NCI-H1417 treated with DMSO at 0.1 percent for 48 hours (cell line): ENCODE measurements at places on chromosomes 7 and 10.

DNA sequence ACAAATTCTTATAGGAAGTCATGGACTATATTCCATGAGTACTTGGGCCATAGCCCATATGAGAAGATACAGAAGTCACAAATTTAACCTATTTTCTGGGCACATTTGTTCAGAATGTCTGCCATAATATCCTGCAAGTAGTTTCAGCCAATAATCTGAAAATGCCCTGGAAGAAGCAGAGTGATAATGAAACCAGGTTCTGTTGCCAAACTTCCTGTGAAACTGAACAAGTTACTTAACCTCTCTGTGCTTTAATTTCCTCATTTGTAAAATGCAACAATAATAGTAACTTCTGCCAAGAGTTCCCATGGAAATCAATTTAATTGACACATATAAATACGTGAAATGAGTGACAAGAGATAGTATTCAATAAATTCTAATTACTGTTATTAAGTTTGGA is 88.8 kb downstream of the SEMA3C start:
- DNase-seq = no peak

DNA sequence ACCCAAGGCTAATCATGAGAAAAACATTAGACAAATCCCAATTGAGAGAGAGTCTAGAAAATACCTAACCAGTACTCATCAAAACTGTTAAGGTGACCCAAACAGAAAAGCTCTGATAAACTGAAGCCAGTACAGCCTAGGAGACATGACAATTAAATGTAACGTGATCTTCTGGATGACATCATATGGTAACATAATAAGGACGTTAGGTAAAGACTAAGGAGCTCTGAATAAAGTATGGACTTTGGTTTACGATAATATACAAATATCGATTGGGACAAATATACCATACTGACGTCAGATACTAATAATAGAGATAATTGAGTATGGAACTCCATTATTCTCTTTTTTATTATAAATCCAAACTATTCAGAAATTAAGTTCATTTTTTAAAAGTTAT is 561.1 kb upstream of the STEAP1 start:
- DNase-seq = no peak

- no peak for DNase-seq
These were observed 651.5 kb downstream of the TNS3 start for GRCh38 chr7:46930366-46930765.

- no peak for DNase-seq
These were observed 1.9 kb upstream of the RUFY2 start for GRCh38 chr10:68408898-68409518.

DNA sequence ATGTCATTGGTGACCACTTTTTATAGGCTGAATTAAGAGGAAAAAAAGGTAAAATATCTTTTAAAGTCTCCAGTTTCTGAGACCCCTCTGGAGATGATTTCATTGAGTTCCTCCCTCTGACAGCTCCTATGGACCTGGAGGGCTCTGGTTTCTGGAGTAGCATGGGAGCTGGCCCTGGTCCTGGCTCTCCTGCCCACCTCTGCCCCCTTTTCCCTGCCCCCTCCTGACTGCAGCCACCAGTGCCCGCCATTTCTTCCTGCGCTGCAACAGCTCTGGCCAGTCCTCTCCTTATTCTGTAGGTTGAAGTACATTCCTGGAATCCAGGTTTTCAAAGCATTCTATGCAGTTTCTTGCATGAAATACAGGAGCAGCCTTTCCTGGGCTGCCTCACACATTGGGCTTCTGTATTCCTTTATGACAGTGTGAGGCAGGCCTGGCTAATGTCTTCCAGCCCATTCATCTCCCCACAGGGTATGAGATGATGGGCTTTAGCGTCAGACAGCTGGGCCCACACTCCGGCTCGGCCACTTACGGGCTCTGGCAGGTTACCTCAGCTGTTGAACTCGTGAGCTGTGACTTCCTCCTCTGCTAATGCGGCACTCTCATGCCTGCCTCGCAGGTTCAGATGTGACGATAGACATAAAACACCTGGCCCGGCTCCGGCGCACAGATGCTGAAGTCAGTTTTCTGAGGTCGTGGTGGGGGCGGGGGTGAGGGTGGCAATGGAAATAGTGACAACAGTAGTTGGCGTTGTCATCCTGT is 101.7 kb downstream of the MGMT start:
- no peak for DNase-seq

GRCh38 chr10:124894569-124895215 is 47.2 kb upstream of the ZRANB1 start:
- DNase-seq = no peak

GRCh38 chr7:88106434-88106833 is 113.4 kb downstream of the SRI start:
- no peak for DNase-seq

- DNase-seq = no peak
These were observed 136.8 kb upstream of the YAE1 start for GRCh38 chr7:39429421-39429820.

DNA sequence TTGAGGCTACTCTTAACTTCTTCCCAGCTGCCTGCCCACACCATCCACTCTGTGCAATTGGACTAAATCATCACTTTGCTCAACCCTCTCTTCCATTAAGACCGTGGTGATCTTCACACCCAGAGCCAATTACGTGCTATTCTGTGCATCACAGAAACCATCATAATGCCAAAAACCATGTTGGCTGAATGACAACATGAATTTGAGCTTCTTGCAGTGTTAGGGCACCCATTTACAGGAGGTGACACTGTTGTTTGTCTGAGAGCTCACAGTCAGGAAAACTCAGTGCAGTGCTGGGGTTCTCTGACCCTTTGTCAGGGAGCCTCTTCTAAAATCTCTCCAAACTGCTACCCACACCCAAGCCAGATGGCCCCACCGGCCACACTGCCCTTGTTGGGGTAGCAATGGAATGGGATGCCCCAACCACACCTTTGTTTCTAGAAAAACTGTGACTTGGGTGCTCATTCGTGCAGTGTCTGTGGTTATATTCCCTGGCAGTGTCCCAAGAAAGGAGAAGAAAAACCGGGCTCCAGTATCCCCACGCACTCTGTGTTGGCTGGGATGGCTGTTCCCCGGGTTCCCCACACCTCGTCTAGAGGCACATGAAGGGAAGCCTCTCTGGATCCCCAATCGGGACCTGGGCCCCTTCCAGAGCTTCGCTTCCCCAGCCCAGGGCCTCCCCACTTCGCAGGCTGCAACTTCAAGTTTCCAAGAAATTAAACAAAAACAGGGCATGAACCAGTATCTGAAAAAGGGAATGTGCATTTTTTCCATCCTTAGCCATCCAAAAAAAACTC is 2.0 kb upstream of the TNS3 start:
- no peak for DNase-seq

- DNase-seq = no peak
These were observed 113.5 kb downstream of the ITGB8 start for GRCh38 chr7:20444030-20444800.

GRCh38 chr10:14032406-14032998 is 298.2 kb downstream of the FRMD4A start:
- DNase-seq = no peak

GRCh38 chr10:100827819-100828737 is 82.7 kb downstream of the PAX2 start:
- DNase-seq = no peak

DNA sequence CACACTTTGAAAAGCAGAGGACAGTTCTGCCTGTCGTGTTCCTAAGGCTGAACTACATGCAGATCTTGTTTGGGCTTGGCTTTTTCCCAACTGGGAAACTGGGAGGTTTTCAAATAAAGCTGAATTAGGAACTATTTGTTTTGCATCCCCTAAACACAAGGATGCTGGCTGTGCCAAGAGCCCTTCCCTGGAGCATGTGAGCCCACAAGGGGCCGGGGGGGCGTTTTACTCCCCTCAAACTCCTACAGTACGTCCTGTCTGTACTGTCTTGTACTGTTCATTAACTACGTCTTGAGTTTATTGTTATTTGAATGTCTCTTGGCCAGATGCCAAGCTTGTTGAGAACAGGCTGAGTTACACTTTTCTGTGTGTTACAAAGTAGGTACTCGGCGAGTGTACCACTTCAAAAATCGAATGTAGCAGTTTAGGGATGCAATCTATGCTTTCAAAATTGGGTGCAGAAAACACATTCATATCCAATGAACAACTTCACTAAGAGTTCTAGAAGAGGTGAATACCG is 94.9 kb downstream of the GFRA1 start:
- no peak for DNase-seq

DNA sequence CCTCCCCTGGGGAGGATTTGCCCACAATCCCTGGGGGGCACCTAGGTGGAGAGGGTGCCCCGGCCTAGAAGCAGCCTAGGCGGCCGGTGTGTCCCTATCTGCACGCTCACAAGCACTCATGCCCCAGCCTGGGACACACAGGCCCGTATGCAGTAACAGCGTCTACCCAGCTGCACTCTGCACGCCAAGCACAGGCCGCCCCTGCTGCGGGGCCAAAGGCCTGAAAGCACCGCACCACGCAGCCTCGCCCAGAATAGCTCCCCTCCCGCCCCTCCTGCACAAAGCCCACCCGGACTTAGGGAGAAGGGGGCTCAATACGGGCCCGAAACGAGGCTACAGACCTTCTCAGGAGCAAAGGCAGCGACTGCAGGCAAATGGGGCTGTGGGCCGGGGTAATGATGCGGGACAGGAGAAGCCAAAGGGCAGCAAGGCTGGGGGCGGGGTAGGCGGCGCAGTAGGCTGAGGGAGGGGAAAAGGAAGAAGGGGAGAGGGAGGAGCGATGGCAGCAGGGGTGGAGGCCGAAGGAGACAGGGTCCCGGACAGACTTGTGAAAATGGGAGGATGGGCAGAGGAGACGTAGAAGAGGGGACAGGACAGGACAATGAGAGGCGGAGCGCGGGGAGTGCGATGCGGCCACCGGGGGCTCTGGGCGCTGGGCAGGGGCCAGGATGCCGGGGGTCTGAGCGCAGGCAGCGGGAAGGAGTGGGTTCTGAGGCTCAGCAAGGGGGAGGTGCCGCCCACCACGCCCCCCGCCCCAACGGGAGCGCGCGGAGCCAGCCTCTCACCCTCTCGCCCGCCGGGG is 544 bp downstream of the GPRIN2 start:
- no peak for DNase-seq

DNA sequence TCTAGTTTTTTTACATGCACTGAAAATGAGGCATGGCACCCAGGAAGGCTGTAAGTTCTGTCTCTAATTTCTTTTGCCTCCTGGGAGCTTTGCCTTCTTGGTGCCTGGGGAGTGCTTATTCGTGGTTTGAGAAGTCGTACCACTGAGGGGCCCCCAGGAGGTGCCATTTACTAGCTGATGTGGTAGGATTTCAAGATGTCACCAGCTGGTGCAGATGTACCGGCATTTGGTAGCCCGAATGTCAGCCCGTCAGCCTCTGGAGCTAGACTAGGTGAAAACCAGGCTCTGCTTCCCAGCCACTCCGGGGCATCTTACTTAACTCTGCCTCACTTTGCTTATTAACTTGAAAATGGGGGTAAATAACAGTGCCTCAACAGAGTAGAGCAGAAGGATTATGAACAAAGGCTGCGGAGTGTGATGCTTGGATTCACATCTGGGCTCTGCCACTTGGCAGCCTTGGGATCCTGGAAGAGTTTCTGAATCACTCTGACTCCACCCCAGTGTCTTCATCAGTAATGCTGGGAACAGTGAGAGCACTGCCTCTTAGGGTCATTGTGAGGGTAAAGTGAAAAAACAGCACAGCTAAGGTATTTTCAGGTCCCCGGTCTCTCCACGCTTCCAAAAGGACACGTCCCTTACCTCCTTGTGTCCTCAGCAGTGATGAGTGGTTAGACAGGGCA is 31.4 kb upstream of the BTBD16 start:
- no peak for DNase-seq

DNA sequence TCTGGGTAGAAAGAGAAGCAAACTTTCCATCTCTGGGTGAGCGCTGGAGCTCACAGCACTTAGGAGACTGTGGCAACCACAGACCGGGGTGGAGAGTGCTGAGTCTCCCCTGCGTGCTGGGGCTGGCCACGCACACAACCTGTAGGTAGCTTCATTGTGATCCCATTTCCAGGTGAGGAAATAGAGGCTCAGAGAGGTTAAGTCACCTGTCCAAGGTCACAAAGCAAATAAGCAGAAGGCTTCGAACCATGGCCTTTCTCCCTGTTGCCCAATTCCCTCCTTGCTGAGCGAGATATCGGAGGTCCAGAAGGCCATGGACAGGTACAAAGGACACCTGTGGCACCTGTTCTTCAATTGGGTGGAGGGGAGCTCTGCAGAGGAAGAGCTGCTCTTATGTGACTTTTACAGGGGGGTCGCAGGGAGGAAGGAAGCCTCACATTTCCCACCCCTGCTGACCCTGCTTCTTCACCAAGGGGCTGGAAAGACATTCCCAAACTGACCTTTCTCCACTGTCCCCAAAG is 39.4 kb downstream of the ZCCHC24 start:
- DNase-seq = no peak

DNA sequence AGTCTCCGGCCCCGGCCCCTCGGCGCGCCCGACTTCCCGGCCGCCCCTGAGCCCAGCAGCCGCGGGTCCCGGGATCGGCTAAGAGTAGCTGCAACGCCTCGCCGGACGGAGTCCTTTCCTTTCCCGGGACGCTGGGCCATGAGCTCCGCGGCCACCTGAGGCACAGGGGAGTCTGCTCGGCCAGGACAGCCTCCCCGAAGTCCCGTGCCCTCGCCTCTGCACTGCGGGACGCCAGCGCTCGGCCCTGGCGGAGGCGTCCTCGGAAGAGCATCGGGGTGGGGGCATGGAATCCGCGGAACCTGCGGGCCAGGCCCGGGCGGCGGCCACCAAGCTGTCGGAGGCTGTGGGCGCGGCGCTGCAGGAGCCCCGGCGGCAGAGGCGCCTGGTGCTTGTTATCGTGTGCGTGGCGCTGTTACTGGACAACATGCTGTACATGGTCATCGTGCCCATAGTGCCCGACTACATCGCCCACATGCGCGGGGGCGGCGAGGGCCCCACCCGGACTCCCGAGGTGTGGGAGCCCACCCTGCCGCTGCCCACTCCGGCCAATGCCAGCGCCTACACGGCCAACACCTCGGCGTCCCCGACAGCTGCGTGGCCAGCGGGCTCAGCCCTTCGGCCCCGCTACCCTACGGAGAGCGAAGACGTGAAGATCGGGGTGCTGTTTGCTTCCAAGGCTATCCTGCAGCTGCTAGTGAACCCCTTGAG is 502 bp downstream of the SLC18A3 start:
- no peak for DNase-seq

DNA sequence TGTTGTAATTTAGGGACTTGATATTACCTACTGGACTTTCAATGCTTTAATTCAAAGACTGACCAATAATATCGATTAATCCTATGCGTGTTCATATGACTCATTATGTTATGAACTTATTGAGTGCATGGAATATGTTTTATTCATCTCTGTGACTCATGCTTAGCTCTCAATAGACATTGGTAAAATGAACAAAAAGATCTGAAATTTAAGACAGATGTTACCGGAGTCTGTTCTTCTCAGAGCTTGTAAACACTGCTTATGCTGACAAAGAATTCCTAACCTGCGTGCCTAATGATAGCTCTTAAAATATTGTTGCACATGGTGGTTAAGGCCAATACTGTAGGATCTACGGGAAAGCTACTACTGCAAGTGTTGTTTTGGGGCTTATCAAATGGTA is 131.5 kb upstream of the ACBD5 start:
- DNase-seq = no peak

- no peak for DNase-seq
These were observed 124.2 kb downstream of the PLPP4 start for GRCh38 chr10:120580918-120581895.
